ENCODE measurements at places on chromosomes 2 and 18.

- DNase-seq, result no peak
- H3K4me1 ChIP-seq, result no peaks in the 10 kb centered on the region
- no peak overlapping the region for H3K27ac ChIP-seq
Observed at GRCh38 chr2:66929632-66930338, 467.3 kb upstream of the ETAA1 start.

GRCh38 chr2:97718942-97719341, 5.6 kb downstream of the ZAP70 start:
- peaks cover 79% of the 10 kb centered on the region for H3K4me1 ChIP-seq
- peak overlapping the region; percentile 100 for H3K27ac ChIP-seq
- no peaks in the 10 kb centered on the region for H3K27me3 ChIP-seq
- H3K4me3 ChIP-seq, result peak overlapping the region; percentile 97

- H3K27me3 ChIP-seq, result no peaks in the 10 kb centered on the region
- DNase-seq, result no peak
- H3K4me1 ChIP-seq, result no peaks in the 10 kb centered on the region
- H3K36me3 ChIP-seq, result peaks cover 9% of the 10 kb centered on the region
Observed at GRCh38 chr2:197399887-197400540, 34.8 kb downstream of the SF3B1 start.

- no peak overlapping the region for H3K27ac ChIP-seq
- H3K27me3 ChIP-seq, result peaks cover 63% of the 10 kb centered on the region
- H3K4me1 ChIP-seq, result no peaks in the 10 kb centered on the region
- no peak overlapping the region for H3K4me3 ChIP-seq
- DNase-seq, result no peak
Observed at GRCh38 chr18:61605376-61606067, 272.3 kb downstream of the CDH20 start.

DNA sequence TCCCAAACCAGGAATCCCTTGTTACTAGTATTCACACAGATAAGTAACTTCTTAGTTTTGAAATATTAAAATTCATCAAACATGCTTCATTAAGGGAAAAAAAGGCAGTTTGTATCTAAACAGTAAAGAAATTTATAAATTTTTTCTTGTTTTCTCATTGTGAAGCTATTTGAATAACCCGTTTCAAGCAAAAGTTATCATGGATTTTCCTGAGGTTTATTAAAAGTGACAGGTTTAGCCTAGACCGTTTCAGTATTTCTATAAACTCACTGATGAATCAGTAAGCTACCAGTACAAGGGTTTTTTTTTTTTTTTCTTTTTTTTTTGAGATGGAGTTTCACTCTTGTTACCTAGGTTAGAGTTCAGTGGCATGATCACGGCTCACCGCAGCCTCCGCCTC, 20.0 kb downstream of the ZNF532 start:
- H3K27me3 ChIP-seq, result peaks cover 22% of the 10 kb centered on the region
- no peak overlapping the region for H3K4me3 ChIP-seq
- peaks cover 4% of the 10 kb centered on the region for H3K36me3 ChIP-seq
- no peak overlapping the region for H3K27ac ChIP-seq
- peaks cover 10% of the 10 kb centered on the region for H3K4me1 ChIP-seq

- H3K4me1 ChIP-seq, result no peaks in the 10 kb centered on the region
- no peak overlapping the region for H3K4me3 ChIP-seq
- no peak for DNase-seq
- H3K27me3 ChIP-seq, result peaks cover 5% of the 10 kb centered on the region
Observed at GRCh38 chr2:18074476-18074875, 196.0 kb downstream of the KCNS3 start.

DNA sequence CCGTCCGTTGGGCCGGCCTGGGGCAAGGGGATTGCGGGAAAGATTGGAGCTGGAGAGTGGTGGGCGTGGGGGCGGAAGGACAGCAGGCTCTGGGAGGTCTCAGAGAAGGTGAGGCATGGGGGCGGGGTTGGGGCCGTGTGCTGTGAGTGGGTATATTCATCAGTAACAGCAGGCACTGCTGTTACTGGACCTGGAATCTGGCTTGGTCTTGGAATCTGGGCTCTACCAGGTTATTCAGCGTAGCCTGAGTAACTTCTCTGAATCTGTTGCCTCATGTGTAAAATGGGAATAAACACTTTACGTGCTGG, 435 bp downstream of the RNF181 start:
- no peak for DNase-seq
- peaks cover 5% of the 10 kb centered on the region for H3K36me3 ChIP-seq
- peak overlapping the region; percentile 100 for H3K4me3 ChIP-seq
- no peaks in the 10 kb centered on the region for H3K27me3 ChIP-seq
- H3K4me1 ChIP-seq, result peaks cover 33% of the 10 kb centered on the region

GRCh38 chr2:218802386-218802994, 20.5 kb downstream of the CYP27A1 start:
- H3K36me3 ChIP-seq, result no peaks in the 10 kb centered on the region
- peaks cover 13% of the 10 kb centered on the region for H3K27me3 ChIP-seq
- H3K27ac ChIP-seq, result no peak overlapping the region
- no peak overlapping the region for H3K4me3 ChIP-seq

GRCh38 chr2:169160926-169161481, 91.6 kb downstream of the DHRS9 start:
- DNase-seq, result no peak
- H3K27ac ChIP-seq, result no peak overlapping the region
- H3K4me3 ChIP-seq, result no peak overlapping the region
- H3K36me3 ChIP-seq, result peaks cover 2% of the 10 kb centered on the region
- no peaks in the 10 kb centered on the region for H3K4me1 ChIP-seq

DNA sequence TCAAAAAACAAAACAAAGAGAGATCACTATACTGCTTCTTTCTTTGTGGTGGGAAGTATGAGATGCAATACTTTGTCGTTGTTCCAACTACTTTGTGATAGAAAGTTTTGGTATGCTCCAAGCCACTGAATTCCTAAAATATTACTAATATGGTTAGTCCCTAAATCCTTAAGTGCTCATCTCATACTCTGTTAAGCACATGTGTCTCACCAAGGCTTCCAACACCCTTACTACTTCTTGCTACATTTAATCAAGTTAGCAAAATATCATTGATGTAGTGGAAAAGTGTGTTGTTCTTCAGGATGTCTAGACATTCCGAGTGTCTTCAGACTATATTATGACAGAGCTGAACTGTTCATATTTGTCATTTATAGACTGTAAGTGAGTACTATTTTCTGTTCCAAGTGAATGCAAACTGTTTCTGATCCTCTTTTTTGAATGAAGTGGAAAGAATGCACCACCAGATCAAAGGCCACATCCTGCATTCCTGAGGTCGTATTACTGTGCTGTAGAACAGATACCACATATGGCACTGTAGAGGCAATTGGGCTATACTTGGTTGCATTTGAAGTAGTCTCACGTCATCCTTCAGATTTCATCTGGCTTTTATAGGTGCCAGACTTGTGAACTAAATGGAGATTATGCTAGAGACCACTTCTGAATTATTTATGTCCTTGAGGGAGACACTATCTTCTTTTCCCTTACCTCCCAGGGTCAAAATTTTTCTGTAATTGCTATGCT, 298.4 kb upstream of the ZNF521 start:
- H3K27ac ChIP-seq, result no peak overlapping the region
- H3K36me3 ChIP-seq, result no peaks in the 10 kb centered on the region
- H3K27me3 ChIP-seq, result no peaks in the 10 kb centered on the region
- no peaks in the 10 kb centered on the region for H3K4me1 ChIP-seq
- no peak overlapping the region for H3K4me3 ChIP-seq

- no peak overlapping the region for H3K27ac ChIP-seq
- no peaks in the 10 kb centered on the region for H3K36me3 ChIP-seq
- no peak for DNase-seq
- no peak overlapping the region for H3K4me3 ChIP-seq
- H3K27me3 ChIP-seq, result peaks cover 24% of the 10 kb centered on the region
- no peaks in the 10 kb centered on the region for H3K4me1 ChIP-seq
Observed at GRCh38 chr2:225891771-225892170, 492.3 kb downstream of the NYAP2 start.

DNA sequence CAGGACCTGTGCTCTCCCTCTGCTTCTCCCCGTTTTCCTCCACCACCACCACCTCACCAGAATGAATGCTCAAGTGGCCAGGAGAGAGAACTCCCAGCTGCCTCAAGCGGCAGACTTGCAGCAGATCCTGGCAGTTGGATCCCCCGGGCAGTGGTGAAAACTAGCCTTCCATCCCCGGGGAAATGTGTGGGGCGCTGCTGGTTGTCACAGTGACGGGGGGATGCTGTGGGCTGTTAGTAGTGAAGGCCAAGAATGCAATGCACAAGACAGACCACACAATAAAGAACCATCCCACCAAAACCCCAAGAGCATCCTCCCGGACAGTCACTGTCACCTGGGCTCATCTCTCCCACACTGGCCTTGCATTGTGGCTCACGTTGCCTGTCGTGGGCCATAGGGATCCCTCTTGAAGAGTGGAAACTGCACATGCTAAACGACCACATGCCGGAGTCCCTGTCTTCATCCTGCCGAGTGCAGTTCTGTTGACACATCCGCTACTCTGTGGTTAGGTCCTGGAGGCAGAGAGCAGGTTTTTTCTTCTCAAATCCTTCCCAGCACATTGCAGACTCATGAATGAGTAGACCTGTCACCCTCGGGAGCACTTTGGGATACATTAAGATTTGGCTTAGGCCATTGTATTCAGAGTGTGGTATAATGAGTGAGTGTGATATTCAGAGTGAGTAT, 13.5 kb downstream of the SPATA3 start:
- H3K4me1 ChIP-seq, result no peaks in the 10 kb centered on the region
- no peak overlapping the region for H3K4me3 ChIP-seq
- H3K27me3 ChIP-seq, result peaks cover 33% of the 10 kb centered on the region
- peaks cover 4% of the 10 kb centered on the region for H3K36me3 ChIP-seq
- H3K27ac ChIP-seq, result no peak overlapping the region
- no peak for DNase-seq

DNA sequence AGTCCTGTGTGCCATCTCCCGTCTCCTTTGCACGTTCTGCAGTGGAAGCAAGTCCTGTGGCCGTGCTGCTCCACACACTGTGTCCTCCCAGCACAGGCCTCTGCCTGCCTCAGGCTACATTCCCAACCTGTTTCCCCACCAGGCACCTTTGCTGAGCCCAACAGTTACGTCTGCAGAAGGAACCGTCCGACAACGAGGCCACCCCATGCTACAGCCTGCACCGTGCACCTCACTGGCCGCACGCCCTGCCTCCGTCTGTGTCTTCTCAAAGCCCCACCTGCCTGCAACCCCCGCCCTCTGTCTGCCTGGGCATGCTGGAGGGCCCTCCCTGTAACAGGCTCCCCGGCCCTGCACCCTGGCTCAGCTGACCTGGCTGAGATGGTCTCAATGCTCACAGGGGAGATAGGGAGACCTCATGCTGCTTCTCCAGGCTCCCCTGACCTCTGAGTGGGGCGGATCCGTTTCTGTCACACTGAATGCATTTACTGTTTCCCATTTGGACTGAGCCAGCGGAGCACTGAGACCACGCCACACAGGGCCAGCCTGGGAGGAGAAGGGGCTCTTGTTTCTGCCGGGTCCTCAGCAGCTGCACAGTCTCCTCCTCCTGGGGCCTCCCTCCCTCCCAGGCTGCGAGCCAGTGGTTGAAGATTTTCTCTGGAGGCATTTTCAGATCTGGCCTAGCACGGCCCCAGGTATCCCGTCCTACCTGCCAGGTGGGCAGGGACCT, 109.1 kb upstream of the OTOS start:
- DNase-seq, result no peak
- H3K27ac ChIP-seq, result no peak overlapping the region
- peaks cover 43% of the 10 kb centered on the region for H3K27me3 ChIP-seq
- no peaks in the 10 kb centered on the region for H3K4me1 ChIP-seq
- H3K4me3 ChIP-seq, result no peak overlapping the region

DNA sequence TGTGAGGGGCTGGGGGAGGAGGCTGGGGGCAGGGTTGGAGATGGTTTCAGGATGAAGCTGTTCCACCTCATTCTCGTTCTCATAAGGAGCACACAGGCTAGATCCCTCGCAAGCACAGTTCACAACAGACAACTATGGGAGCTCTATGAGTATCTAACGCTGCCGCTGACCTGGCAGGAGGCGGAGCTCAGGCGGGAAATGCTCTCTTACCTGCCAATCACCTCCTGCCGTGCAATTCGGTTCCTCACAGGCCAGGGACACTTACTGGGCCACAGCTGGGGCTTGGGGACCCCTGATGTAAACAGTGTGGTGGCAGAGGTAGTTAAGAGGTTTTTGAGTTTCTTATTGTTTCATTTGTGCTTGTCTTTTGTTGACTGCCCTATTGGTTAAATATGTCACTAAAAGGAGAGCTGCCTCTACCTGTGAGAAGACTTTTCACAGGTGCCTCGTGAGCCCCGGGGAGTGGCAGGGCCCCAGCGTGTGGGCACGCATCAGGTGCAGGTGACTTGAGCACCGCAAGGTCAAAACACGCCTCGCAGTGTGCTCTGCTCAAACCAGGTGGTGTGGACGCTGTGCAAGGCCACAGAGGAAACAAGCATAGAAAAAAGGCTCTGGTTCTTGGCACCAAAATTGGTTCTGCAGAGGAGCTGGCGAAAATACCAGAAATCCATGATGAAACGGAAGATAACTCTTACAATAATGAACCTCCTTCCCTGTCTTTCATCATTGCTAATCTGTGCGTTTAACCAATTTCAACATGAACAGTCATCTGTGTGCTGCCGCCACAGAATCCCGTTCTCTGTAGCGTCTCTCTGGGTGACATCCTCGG, 10.2 kb downstream of the MLPH start:
- peaks cover 4% of the 10 kb centered on the region for H3K36me3 ChIP-seq
- no peak for DNase-seq
- H3K27ac ChIP-seq, result no peak overlapping the region
- H3K27me3 ChIP-seq, result peaks cover 68% of the 10 kb centered on the region

- H3K4me1 ChIP-seq, result peaks cover 11% of the 10 kb centered on the region
- no peak for DNase-seq
- no peaks in the 10 kb centered on the region for H3K27me3 ChIP-seq
Observed at GRCh38 chr2:170972296-170973224, 43.5 kb downstream of the GORASP2 start.

GRCh38 chr2:72515696-72516095, 310.1 kb downstream of the EXOC6B start:
- H3K36me3 ChIP-seq, result peaks cover 2% of the 10 kb centered on the region
- H3K4me3 ChIP-seq, result no peak overlapping the region
- no peaks in the 10 kb centered on the region for H3K27me3 ChIP-seq
- peaks cover 4% of the 10 kb centered on the region for H3K4me1 ChIP-seq

GRCh38 chr2:231287696-231288095, 89.3 kb downstream of the ARMC9 start:
- H3K4me3 ChIP-seq, result no peak overlapping the region
- DNase-seq, result no peak
- H3K4me1 ChIP-seq, result no peaks in the 10 kb centered on the region
- no peaks in the 10 kb centered on the region for H3K36me3 ChIP-seq

GRCh38 chr2:161725297-161725696, 101.1 kb downstream of the SLC4A10 start:
- no peak overlapping the region for H3K4me3 ChIP-seq
- H3K27ac ChIP-seq, result no peak overlapping the region
- H3K36me3 ChIP-seq, result peaks cover 5% of the 10 kb centered on the region
- no peak for DNase-seq
- H3K27me3 ChIP-seq, result peaks cover 11% of the 10 kb centered on the region

- no peak overlapping the region for H3K4me3 ChIP-seq
- H3K36me3 ChIP-seq, result no peaks in the 10 kb centered on the region
- peaks cover 33% of the 10 kb centered on the region for H3K27me3 ChIP-seq
- H3K27ac ChIP-seq, result no peak overlapping the region
- peaks cover 3% of the 10 kb centered on the region for H3K4me1 ChIP-seq
Observed at GRCh38 chr2:235195921-235196320, 244.1 kb downstream of the SH3BP4 start.

GRCh38 chr18:56374007-56374655, 264.3 kb downstream of the TXNL1 start:
- H3K27me3 ChIP-seq, result peaks cover 5% of the 10 kb centered on the region
- H3K4me3 ChIP-seq, result no peak overlapping the region
- H3K4me1 ChIP-seq, result no peaks in the 10 kb centered on the region

All from T-helper 17 cell (primary cell).